Activated CD8-positive, alpha-beta memory T cell treated with anti-CD3 and anti-CD28 coated beads, Interleukin-2, amount 10 ng/mL, durations not matched to agents 7 days and 5 days (primary cell): ENCODE measurements at places on chromosomes 4 and X.

GRCh38 chrX:69503228-69503781 lies 821 bp upstream of the NALF2 start:
- H3K4me3 ChIP-seq: no peak overlapping the region
- no peaks in the 10 kb centered on the region for H3K36me3 ChIP-seq
- peaks cover 3% of the 10 kb centered on the region for H3K4me1 ChIP-seq
- no peak overlapping the region for H3K27ac ChIP-seq
- DNase-seq: no peak

- peaks cover 27% of the 10 kb centered on the region for H3K4me1 ChIP-seq
- H3K4me3 ChIP-seq: peak overlapping the region; percentile 99
- DNase-seq: no peak
- peaks cover 8% of the 10 kb centered on the region for H3K36me3 ChIP-seq
- H3K27ac ChIP-seq: no peak overlapping the region
- no peaks in the 10 kb centered on the region for H3K27me3 ChIP-seq
Observed at GRCh38 chr4:105148356-105148755, 1.7 kb downstream of the TET2 start.

DNA sequence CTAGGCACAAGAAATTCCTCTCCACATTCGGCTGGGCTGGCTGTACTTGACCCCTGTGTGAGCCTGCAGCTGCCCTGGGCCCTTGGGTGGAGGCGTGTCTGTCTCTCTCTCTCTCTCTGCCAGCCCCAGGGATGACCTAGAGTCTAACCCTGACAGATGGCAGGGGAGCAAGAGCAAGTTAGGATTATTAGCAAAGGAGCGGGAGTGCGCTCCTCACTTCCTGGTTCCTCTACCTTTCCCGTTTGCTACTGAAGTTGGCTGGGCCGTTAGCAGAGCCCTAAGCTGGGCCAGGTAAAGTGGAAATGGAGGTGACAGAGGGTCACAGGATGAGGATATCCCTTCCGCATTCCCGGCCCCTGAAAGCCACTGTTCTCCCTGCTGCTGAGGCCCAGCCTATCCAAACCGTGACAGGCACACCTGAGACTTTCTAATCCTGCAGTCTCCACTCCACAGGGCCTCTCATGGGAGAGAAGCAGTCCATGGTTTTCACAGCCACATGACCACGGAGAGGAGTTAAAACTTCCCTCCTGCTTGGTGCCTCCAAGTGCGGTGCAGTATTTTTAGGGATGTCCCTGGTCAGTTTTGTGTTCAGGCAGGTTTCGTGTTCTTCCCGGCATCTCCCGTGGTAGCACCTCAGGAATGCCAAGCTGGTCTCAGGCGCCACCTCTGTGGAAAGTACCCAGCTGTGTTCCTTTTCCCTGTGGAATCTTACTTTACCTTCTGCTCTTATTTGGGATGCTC lies 79.3 kb downstream of the CLDN22 start:
- H3K4me3 ChIP-seq: no peak overlapping the region
- H3K27ac ChIP-seq: no peak overlapping the region
- no peak for DNase-seq
- H3K36me3 ChIP-seq: no peaks in the 10 kb centered on the region
- no peaks in the 10 kb centered on the region for H3K4me1 ChIP-seq

GRCh38 chr4:127685292-127685691 lies 44.9 kb upstream of the SLC25A31 start:
- H3K4me1 ChIP-seq: no peaks in the 10 kb centered on the region
- H3K27ac ChIP-seq: no peak overlapping the region
- H3K4me3 ChIP-seq: no peak overlapping the region

DNA sequence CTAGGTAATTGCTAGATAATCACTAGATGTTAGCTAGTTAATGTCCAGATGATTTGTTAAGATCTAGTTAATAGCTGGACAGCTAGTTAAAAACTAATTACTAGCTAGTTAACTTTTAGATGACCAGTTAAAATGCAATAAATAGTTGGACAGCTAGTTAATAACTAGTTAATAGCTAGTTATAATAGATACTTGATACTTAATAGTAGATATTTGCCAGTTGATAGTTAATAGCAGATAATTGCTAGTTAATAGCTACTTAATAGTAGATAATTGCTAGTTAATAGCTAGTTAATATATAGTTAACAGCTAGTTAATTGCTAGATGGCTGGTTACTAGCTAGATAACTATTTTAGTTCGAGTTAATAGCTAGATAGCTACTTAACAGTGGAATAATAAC lies 631.4 kb upstream of the CT83 start:
- no peak for DNase-seq
- no peaks in the 10 kb centered on the region for H3K4me1 ChIP-seq
- H3K27me3 ChIP-seq: no peaks in the 10 kb centered on the region
- H3K4me3 ChIP-seq: no peak overlapping the region
- H3K27ac ChIP-seq: no peak overlapping the region
- no peaks in the 10 kb centered on the region for H3K36me3 ChIP-seq

DNA sequence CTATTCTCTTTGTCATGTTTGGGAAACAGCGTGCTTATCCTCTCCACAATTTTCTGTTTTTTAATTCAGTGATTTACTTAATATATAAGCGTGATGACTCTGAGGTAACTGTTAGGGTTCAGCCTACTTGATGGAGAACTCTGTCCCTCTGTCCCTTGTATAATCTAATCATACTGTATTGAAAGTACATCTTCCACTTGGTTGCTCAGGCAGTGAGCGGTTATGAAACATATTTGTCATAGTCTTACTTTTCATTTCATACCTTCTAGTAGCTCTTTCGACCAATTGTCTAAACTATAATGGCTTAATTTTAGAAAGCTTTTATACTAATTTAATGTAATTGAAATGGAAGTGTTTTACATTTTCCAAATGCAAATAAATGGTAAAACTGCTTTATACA lies 469.0 kb downstream of the TLL1 start:
- no peak overlapping the region for H3K27ac ChIP-seq
- H3K4me3 ChIP-seq: no peak overlapping the region
- H3K4me1 ChIP-seq: no peaks in the 10 kb centered on the region
- no peaks in the 10 kb centered on the region for H3K36me3 ChIP-seq
- no peak for DNase-seq

GRCh38 chr4:105836537-105836936 lies 58.7 kb upstream of the NPNT start:
- DNase-seq: no peak
- no peaks in the 10 kb centered on the region for H3K4me1 ChIP-seq
- no peaks in the 10 kb centered on the region for H3K27me3 ChIP-seq
- no peak overlapping the region for H3K4me3 ChIP-seq

DNA sequence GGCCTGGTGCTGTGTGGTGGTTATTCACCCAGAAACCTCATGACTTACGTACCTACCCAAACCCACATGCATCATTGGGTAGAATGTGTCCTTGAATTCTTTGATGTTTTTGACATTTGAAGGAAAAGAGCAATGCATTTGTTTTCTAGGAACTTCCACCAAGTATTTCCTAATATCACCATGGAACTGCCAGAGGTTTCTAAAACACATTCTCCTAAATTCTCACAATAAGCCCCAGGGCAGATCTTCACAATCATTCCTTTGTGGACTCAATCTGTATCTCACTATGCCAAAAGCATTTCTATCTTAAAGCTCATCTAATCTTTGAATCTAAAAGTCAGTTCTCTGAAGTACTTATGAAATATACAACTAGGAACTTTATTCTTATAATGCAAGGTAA lies 8.3 kb upstream of the ODAM start:
- no peaks in the 10 kb centered on the region for H3K27me3 ChIP-seq
- DNase-seq: no peak
- H3K36me3 ChIP-seq: no peaks in the 10 kb centered on the region
- H3K27ac ChIP-seq: no peak overlapping the region
- no peaks in the 10 kb centered on the region for H3K4me1 ChIP-seq

GRCh38 chr4:187215438-187215837 lies 491.8 kb upstream of the FAT1 start:
- H3K27ac ChIP-seq: no peak overlapping the region
- no peaks in the 10 kb centered on the region for H3K27me3 ChIP-seq
- H3K36me3 ChIP-seq: no peaks in the 10 kb centered on the region
- no peak for DNase-seq
- H3K4me3 ChIP-seq: no peak overlapping the region

DNA sequence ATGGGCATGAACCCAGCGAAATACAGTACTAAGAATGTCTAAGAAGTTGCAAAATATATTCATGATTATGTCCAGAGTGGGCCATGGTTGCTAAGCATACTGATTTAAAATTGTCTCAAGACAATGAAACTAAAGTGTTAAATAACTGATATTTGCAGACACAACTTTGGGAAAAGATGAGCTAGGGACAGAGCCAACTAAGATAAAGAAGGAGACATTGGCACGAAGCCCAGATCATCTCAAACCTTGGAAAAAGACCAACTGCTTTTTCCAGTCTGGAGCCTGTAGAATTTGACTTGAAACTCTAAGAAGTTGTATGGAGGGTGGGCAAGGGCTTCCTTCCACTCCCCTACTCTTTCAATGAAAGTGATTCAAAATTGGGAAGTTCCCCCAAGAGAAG lies 108.5 kb upstream of the GLRA2 start:
- no peak overlapping the region for H3K4me3 ChIP-seq
- H3K27ac ChIP-seq: no peak overlapping the region
- H3K36me3 ChIP-seq: no peaks in the 10 kb centered on the region
- no peak for DNase-seq
- H3K4me1 ChIP-seq: no peaks in the 10 kb centered on the region

DNA sequence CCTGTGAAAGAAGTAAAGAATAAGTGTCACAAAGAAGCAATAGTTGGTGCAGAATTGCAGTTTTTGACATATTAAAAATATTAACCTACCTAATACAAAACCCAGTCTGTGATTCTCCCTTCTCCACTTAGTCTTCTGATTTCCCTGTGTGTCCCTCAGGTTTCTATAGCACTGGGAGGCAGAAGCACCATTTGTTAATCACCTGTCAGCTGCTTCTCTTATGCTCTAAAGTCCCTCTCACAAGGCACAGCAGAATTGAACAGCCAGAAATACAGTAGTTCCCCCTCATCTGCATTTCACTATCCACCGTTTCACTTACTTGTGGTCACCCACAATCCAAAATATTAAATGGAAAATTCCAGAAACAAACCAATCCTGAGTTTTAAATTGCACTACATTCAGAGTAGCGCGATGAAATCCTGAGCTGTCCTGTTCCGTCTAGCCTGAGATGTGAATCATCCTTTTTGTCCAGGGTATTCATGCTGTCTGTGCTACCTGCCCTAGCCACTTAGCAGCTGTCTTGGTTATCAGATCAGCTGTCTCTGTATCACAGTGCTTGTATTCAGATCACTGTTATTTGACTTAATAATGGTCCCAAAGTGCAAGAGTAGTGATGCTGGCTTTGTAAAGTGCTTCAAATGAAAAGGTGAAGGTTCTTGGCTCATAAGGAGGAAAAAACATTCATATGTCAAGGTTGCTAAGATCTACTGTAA lies 984.1 kb upstream of the GRID2 start:
- no peak for DNase-seq
- H3K27ac ChIP-seq: no peak overlapping the region
- H3K36me3 ChIP-seq: no peaks in the 10 kb centered on the region
- H3K4me1 ChIP-seq: no peaks in the 10 kb centered on the region
- H3K27me3 ChIP-seq: no peaks in the 10 kb centered on the region
- no peak overlapping the region for H3K4me3 ChIP-seq

- H3K4me1 ChIP-seq: peaks cover 3% of the 10 kb centered on the region
- no peaks in the 10 kb centered on the region for H3K36me3 ChIP-seq
- H3K27ac ChIP-seq: no peak overlapping the region
- H3K4me3 ChIP-seq: no peak overlapping the region
- peaks cover 29% of the 10 kb centered on the region for H3K27me3 ChIP-seq
Observed at GRCh38 chr4:185110375-185110823, 32.7 kb upstream of the SLC25A4 start.

DNA sequence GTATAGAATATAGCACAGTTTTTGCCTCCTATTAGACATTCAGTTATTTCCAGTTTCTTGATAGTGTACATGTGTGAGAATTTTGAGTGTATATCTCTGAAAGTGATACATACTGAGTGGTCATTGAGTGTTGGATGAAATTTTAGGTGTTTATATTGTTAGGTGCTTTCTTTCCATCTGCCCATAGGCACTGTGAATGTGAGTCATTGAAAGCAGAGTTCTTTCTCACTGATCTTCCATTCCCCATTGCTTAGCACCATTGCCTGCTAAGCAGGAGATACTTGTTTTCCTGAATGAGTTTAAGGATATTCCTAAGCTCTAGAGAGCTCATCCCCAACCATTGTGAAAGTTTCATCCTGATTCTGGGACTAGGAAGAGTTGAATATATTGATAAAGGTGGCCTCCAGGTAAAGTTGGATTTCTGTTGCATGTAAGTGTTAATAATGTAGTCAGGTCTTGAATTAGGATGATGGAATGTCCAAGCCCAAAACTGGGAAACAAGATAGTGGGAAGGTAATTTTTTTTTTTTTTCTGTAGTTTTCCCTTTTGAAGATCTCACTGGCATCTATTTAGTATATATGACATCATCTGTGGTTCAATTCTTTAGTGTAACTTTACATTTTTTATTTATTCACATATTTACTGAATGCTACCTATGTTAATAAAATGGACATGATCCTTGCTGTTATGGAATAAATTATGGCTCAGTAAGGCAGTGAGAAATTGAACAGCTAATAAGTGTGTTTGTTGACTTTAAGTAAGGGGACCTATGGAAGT lies 22.1 kb downstream of the UBE2K start:
- no peaks in the 10 kb centered on the region for H3K27me3 ChIP-seq
- H3K27ac ChIP-seq: no peak overlapping the region
- peaks cover 23% of the 10 kb centered on the region for H3K36me3 ChIP-seq
- peaks cover 49% of the 10 kb centered on the region for H3K4me1 ChIP-seq
- no peak overlapping the region for H3K4me3 ChIP-seq
- DNase-seq: no peak

DNA sequence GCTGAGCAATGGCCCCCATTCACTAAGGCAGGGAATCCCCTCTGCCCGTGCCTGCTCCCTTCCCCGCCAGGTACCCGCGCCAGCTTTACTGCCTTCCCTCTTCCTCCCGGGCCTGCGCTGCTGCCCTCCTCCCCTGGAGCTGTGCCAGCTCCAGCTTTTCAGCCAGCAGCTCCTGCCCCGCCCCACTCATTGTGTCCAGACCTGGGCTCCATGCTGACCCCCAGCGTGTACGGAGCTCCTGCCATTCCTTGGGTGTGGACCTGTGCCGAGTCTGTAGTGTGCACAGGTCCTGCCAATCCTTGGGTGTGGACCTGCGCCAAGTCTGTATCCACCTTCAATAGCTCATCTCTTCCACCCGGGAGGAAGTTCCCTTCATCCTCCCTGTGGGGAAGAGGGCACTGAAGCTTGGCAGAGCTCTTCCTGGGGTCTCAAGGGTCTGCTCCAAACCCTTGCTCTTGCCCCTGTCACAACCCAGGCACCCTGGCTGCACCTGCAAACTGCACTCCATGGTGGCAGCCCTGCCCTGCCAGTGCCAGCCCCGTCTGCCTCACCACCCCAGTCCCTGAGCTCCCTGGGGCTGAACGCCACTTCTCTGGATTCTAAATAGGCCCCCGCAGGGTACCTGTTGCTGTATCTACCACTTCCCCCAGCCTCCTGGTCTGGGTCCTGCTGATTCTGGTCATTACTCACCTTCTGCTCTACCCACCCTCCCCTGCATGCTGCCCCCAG lies 63.9 kb downstream of the TRMT44 start:
- no peak for DNase-seq
- no peak overlapping the region for H3K4me3 ChIP-seq
- H3K4me1 ChIP-seq: no peaks in the 10 kb centered on the region
- H3K27ac ChIP-seq: no peak overlapping the region
- H3K27me3 ChIP-seq: no peaks in the 10 kb centered on the region
- H3K36me3 ChIP-seq: no peaks in the 10 kb centered on the region

GRCh38 chr4:6386091-6386490 lies 86.3 kb downstream of the PPP2R2C start:
- no peak overlapping the region for H3K4me3 ChIP-seq
- no peak overlapping the region for H3K27ac ChIP-seq
- DNase-seq: no peak

GRCh38 chr4:184384056-184384809 lies 90.1 kb downstream of the IRF2 start:
- peak overlapping the region; percentile 50 for H3K4me3 ChIP-seq
- peaks cover 48% of the 10 kb centered on the region for H3K4me1 ChIP-seq
- peaks cover 68% of the 10 kb centered on the region for H3K36me3 ChIP-seq
- no peaks in the 10 kb centered on the region for H3K27me3 ChIP-seq
